ENCODE measurements at places on chromosomes 1 and 21.
A peak's percentile ranks its signal among the peaks of the same experiment; 100 is the strongest.

- DNase-seq = peak; percentile 71
These were observed 40.3 kb downstream of the IER5 start for GRCh38 chr1:181128592-181129497.

- DNase-seq = no peak
These were observed 309.7 kb upstream of the LYPLAL1 start for GRCh38 chr1:218863987-218864386.

DNA sequence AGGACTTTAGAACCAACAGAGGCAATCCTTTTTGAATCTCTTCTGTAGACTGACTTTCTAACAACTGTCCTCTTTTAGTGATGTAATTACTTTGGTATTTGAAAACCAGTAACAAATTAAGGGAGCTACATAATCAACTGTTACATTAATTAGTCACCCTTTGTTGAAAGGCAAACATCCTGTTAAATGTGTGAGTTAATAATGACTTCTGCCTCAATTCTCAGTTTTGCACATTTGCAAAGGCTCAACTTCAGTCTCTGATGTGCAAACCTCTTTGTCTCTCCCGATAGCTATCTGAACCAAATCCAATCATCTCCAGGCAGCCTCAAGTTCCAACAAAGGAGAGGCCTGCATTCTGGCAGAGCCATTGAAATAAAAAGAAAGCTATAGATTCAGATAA lies 135.4 kb upstream of the C8B start:
- DNase-seq = no peak

DNA sequence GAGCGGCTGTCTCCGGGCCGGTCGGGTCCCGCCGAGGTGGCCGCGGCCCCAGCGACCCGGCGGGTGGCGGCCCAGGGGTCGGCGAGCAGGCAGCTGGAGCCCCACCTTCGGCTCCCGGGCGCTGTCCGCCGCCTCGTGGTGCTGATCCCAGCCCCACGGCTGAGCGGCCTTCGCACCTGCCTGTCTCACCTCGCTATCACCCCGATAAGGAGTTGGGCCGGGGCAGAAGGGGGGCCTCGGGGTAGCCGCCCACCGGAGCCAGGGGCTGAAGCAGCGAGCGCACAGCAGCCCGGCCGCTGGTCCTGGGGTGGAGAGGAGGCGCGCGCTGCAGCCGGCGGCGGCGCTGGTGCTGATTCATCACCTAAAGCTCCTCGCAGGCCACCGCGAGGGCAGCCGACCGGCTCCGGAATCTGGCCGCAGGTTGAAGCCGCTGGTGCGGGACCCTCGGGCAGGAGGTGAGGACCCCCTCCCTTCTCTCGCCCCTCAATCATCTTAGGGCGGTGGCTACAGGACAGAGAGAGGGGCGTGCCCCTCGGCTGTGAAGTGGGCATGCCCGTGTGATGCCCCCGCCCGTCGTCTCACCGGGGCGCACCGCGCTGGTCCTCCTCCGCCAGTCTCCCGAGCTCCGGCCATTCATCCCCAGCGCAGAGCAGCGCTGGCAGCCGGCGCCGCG lies 575 bp downstream of the TRIM67 start:
- DNase-seq = peak; percentile 73

DNA sequence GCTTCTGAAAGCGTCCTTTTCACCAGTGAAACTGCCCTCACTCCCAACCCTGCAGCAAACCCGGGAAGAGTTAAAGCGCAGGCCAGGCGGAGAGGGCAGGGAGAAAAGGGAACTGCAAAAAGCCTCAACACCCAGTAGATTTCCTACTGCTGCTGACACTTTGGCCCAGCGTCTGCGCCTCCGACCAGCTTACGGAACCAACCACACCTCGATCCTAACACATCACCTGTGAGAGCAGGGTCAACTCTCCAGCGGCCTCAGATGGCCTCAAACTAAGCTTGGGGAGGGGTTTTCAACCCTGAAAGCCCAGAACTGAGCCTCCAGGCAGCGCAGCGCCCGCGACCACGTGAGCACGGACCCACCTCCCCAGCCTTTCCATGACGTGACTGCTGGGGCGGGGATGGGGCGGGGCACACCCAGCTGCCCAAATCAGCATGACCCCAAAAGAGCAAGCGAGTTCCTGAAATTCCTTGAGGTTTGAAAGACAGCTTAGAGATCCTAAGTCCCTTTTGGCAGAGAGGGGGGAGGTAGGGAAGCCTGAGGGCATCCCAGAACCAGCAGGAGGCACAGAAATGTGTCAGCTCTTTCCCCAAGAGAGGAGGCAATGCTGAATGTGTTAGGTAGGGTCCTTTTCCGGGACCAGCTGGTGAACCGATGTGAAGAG lies 59.1 kb downstream of the ITPKB start:
- peak; percentile 95 for DNase-seq

DNA sequence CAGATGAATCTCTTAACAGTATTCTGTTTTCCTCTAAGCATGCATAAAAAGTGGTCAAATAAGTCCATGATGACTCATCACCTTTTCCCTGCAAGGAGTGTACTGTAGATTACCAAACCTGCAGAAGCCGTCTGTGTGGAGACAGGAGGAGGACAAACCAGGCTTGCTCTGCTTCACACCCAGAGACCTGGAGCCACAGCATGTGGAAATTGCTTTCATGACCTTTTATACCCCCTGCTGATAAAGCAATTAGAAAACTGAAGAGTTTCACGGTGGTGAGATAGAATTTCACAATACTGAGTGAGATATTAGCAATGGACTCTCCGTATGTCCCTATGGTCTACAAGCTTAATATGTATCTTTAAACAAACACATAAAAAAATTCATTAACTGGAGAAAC lies 9.4 kb downstream of the CORT start:
- DNase-seq = no peak

- DNase-seq = no peak
These were observed 55.9 kb downstream of the RAP1GAP start for GRCh38 chr1:21613072-21613867.

DNA sequence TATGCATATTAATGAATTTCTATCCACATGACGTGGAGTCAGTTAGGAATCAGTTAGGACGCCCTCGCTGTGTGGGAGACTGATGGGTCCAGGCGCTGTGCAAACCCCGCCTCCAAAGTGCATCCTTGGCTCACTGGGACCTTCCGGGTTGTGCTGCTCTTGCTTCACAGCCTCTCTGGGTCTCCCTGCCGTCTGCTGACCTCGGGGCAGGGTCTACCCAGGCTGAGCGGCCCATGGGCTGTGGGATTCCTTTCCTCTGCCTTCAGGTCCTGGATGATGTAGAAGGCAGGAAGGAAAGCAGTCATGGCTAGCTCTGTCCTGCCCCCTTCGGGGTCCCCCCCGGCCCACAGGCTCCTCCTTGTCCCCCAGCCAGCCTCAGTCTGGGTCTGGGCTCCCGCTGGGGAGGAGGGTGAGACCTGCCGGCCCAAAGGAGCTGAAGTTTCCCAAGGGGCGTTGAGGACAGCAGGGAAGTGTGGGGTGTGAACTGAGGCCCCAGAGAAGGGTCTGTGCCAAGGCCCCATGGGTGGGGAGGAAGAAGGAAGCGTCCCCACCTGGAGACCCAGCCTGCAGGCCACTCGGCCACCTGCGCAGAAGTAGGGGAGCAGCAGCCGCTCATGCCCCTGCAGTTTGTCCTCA lies 24.6 kb upstream of the CDK11A start:
- no peak for DNase-seq

GRCh38 chr1:153963850-153964331 lies 554 bp upstream of the SLC39A1 start:
- peak; percentile 69 for DNase-seq

GRCh38 chr1:218624052-218624451 lies 278.9 kb downstream of the TGFB2 start:
- DNase-seq = no peak

- DNase-seq = no peak
These were observed at the start of gene S100A5 for GRCh38 chr1:153540394-153541361. Gene S100A5 (minus strand): TSS chr1:153540934. CDS start chr1:153540191, 743 bp downstream.

- no peak for DNase-seq
These were observed 7.5 kb downstream of the ELF3 start for GRCh38 chr1:202017749-202018467.

- DNase-seq = peak; percentile 40
These were observed 17.9 kb upstream of the MIIP start for GRCh38 chr1:12001249-12001917.

- DNase-seq = no peak
These were observed 79.1 kb downstream of the POFUT2 start for GRCh38 chr21:45208627-45208951.

DNA sequence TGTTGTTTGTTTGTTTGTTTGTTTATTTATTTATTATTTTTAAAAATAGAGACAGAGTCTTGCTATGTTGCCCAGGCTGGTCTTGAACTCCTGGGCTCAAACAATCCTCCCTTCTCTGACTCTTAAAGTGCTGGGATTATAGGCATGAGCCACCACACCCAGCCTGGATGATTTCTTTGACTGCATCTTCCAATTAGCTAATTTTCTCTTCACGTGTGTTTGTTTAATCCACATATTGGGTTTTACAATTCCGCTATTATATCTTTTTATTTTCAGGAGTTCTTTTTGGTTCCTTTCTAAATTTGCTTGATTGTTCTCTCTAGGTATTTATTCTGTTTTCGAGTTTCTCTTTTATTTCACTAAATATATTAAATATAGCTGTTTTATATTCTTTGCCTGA lies 19.8 kb downstream of the SH3BGR start:
- DNase-seq = no peak

- DNase-seq = no peak
These were observed 149.5 kb upstream of the SPAG17 start for GRCh38 chr1:118334506-118334905.

DNA sequence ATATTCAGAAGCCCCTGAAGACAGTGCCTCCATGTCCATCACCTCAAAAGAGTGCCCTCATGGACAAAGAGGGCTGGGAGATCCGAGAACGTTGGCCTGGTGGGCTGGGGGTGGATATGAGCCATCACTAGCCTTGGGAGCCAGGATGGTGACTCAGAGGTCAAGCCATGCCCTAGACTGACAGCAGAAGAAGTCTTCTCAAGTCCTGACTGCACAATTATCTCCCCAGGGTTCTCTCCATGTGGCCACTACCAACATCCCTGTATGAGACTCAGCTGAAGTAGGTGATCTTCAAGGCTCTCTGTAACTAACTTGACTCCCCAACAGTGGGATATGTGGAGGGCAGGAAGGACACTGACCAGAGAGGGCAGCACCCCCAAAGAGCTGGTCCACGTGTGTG lies 7.1 kb upstream of the USF1 start:
- DNase-seq = no peak

DNA sequence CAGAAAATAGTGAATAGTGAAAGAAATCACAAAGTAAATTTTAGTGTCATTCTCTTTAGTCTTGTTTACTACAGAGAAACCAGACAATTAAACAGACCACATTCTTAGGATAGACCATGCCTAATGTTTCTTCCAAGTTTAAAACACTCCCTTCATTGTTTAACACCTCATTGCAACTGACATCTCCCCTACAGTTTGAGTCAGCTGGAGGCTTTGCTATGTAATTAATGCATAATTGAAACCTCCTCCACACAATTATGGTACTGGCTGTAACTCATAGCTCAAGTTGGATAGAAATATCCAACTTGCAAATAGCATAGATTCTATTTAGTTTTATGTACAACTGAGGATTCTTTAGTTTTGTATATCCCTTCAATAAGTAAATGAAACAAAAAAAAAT lies 35.2 kb upstream of the B3GALT2 start:
- DNase-seq = no peak

DNA sequence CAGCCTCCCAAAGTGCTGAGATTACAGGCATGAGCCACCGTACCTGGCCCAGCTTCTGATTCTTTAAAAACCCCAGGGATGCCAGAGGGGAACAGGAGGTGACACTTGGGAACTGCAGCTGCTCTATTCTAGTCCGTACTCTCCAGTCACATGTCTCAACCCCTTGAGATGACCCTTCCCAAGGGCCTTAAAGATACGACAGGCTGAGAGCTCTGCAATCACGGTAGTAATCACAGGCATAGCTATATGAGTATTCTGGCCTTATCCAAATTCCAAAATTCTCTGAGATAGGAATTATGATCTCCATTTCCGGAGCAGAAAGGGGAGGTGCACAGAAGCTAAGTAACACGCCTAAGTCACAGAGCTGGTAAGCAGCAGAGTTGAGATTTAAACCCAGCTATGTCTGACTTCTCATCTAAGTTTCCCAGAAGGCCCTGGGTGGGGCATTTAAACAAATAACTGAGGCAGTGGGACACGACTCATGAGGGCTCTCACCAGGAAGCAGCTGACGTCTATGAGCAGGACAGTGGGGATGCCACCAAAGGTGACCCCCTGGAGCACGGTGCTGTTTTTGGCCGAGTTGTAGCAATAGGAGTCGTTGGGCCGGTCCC lies 5.2 kb downstream of the TMEM63A start:
- DNase-seq = no peak

DNA sequence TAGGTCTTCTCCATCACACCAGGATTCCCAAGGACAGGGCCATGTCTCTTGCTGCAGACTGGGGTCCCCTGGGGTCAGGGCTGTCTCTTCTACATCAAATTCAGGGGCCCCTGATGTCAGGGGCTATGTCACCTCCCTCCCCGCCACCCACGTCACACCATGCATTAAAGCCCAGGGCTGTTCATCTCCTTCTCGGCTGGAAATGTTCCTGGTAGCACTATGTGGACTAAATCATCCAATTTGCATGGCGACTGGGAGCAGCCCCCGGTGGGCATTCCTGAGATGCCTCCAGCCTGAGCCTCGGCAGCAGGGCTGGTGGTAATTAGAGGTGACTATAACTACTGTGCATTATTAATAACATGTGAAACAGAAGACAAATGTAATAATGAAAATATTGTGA lies 151.7 kb upstream of the HMGB4 start:
- DNase-seq = peak; percentile 17

DNA sequence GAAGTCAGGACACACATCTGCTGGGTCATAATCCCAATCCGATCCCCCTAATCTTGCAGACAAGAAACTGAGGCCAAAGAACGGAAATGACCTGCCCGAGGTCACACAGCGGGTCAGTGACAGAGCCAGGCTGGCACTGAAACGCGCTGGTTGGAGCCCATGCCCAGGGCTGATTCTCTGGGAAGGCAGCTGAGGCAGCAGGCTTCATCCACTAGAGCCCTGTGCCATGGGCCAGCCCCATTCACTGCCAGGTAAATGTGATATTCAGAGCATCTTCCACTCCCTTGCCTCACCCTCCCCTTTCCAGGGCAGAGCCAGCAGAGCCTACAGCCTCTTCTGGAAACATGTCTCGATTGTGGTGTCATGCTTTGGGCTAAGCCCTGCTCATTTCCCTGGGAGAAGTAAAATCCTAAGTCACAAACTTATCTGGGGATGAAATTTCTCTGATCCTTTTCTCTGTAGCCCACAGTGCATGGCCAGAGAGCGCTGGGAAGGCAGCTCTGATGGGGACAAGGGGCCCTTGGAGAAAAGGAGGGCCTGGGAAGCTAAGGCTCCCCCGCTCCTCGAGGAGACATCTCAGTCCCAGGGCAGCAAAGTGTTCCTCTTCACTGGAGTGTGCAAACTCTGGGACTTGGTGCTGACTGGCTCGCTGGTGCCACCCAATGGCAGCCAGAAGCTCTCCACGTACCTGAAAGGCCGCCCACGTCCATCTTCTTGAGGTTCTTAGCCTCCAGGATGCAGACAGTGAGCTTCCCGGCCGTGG lies 110.4 kb downstream of the SYT2 start:
- peak; percentile 37 for DNase-seq

DNA sequence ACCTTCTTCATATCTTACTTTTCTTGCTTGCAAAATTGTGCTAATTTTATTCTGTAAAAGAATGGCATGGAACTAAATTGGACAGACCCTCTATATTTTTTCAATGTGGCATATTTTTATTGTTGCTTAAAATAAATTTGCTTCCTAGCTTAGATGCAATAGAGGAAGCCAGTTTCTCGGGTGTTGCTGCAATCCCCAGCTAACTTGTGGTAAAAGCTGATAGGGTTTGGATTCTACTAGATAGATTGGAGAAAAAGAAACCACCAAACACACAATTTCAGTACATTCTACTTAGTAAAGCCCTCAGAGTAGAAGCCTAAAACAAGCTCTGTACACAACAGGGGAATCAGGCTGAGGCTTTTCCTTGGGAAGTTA lies 49.5 kb upstream of the GCLM start:
- no peak for DNase-seq

GRCh38 chr1:105204836-105205371 lies 1455.2 kb downstream of the AMY1C start:
- DNase-seq = no peak
